ENCODE measurements at places on chromosomes 7 and 10.

- DNase-seq, result no peak
Observed at GRCh38 chr10:93680412-93681047, 21.9 kb downstream of the FRA10AC1 start.

- DNase-seq, result no peak
Observed at GRCh38 chr7:3140834-3141233, 97.2 kb upstream of the CARD11 start.

GRCh38 chr10:127978481-127978880 lies 71.6 kb downstream of the PTPRE start:
- no peak for DNase-seq

- no peak for DNase-seq
Observed at GRCh38 chr10:96138102-96138501, 8.0 kb downstream of the ZNF518A start.

- DNase-seq, result no peak
Observed at GRCh38 chr7:27344471-27344870, 101.9 kb downstream of the EVX1 start.

DNA sequence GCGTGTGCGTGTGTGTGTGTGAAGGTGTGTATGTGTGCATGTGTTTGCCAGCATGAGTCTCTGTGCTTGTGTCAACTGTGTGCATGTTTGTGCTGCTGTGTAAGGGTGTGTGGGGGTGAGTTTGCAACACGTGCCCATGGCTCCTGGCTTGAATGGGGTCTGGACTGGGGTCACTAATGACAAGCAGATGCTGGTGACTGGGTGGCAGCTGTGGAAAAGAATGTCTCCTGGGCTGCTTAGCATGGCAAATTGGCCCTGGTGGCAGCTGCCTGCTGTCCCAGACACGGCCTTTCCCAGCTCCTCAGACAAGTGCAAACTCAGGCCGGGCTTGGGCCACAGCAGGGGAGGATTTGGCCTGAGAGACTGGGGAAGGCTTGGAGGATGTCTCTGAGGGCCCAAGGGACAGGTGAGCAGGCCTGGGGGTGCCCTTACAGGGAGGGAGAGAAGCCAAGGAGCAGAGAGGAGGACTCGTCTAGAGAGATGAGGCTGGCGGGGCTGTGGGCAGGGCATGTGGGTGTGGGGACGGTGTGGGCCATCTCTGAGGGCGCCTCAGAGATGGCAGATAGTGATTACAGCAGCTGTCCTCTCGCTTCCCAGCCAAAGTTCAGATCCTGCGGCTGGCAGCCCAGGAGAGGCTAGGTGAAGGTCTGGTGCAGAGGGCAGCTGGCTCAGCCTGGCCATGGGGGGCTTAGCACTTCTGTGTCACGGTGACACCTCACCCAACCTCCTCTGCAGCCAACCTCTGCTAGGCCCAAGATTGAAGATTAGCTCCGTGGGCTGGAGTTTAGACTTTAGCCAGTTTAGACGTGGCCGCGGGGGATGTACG lies 1.5 kb downstream of the AQP1 start:
- DNase-seq, result no peak

DNA sequence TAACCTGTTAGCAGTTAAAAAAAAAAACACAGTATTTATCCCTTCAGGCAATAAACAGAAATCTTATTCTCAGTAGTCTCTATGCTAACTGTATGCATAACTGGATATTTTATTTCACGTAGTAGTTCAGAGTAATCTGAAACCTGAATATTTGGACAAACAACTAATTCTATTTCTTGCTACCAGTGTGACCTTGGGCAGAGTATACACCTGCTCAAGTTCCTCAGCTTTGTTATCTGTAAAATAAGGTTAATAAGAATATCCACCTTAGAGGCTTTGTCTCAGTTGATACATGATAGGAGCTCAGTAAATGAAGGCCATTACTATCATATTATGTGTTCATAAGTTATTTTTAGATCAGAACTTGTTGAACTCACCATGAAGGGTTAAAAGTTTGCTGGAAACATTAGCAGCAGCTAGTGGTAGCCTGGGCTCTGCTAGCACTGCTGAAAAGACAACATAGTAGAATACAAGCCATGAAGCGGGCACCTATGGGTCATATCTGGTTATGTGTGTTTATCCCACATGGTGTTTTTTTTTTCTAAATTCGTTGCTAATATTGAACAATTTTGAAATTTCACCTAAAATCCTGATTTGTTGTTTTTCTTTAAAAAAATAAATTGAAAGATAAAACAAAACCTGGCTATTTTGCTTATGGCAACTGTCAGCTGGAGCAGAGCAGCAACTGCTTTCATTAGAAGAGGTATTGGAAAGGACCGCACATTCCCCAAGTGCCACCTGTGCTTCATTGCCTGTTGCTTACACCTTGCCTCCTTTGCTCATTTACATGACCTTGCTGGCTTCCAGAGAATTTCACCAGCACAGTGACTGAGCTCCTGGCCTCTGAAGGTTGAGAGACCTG lies 303.0 kb downstream of the PRKG1 start:
- DNase-seq, result no peak

DNA sequence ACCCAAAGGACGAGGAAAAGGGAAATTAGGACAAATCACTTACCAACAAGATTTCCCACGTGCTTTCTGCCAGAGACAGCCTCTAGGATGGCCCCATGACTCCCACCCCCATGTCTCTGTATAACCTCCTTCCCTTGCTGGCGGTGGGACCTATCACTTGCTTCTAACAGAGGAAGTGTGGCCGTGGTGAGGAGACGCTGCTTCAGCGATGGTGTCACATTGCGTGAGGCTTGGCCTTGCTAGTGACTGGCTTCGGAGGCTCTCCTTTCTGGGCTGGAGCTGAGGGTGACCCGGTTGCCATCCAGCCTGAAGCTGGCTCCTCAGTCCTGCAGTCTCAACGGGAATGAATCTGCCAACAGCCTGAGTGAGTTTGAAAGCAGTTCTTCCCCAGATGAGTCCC lies 123.7 kb downstream of the ANLN start:
- DNase-seq, result no peak

- DNase-seq, result no peak
Observed at GRCh38 chr7:143422033-143422432, 13.4 kb upstream of the EPHA1 start.

GRCh38 chr7:105126436-105126975 lies 112.5 kb downstream of the KMT2E start:
- no peak for DNase-seq

GRCh38 chr7:47453093-47454061 lies 128.5 kb downstream of the TNS3 start:
- DNase-seq, result no peak

DNA sequence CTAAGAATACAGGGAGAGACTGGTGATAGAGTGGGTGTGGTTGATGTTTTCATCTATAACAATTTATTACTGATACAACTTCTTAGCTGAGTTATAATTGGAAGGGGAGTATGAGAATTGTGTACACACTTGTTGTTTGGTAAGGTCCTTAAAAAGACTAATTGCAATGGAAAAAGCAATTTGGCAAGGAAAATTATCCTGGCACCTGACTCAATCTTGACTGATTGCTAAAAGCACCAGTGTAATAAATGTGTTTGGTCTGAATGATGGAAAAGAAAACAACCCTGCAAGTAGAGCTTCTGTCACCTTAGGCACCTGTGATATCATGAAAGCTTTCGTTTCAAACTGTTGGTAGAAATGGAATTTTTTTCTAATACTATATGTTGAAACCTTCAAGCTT lies 6.7 kb upstream of the GSDME start:
- DNase-seq, result no peak

DNA sequence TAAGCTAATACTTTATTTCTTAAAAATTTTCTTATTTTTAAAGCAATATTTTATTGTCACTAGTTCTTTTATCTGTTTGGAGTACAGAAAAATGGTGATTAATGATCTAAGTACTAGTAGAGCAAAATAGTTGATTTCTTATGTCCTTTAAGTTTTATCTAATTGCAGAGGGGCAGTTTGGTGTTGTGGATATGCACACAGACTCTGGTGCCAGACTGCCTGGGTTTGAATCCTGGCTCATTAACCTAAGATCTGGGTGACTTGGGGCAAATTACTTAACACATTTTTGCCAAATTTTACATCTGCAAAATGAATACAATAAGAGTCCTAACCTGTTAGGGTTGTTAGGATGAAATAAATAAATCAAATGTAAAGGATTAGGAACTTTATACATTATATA lies 10.7 kb upstream of the PRPS1L1 start:
- no peak for DNase-seq

DNA sequence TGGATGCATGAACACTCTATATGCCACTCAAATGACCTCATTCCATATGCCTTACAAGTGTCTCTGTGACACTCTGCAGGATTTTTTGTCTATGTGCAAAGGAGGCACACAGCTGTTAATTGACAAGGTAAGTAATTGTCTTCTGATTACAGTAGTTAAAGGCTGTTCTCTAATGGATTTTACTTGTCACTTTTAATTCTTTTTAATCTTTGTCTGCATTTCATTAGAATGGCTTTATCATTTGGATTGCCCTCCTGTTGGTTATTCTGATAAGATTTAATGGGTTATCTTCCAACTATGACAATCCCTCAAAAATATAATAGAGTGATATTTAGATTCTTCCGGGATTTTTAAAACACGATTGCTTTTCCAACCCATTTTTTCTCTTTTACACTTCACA lies 290.0 kb upstream of the TEX47 start:
- no peak for DNase-seq

DNA sequence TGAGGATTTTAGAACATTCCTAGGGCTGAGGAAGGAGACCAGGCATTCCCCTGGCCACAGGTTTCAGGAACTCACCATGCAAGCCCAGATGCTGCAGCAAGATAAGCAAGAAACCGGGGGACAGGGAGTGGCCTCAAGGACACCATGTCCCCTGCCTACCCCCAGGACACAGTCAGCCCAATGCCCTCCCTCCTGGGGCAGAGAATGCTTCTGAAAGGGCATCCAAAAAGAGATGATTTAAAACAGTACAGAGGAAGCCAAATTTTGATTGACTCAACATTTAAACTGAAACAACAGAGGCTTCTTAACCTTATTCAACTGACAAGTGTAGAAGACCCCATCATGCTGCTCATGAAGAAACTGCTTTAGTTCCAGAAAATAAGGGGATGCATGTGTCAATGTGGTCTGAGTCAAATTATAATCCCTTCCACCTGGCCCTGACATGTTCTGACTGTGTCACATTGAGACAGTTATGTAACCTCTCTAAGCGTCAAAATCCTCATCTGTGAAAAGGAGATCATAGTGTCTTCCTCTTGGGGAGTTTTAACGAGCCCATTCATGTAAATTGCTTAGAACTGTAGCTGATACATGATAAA lies 60.0 kb downstream of the ICA1 start:
- no peak for DNase-seq

GRCh38 chr7:30835396-30835915 lies 64.2 kb downstream of the MINDY4 start:
- DNase-seq, result no peak

- no peak for DNase-seq
Observed at GRCh38 chr10:22816298-22816653, 101.9 kb upstream of the PIP4K2A start.

All from cortex of kidney (tissue), 1 donor.